Stimulated activated effector memory CD8-positive, alpha-beta T cell treated with anti-CD3 and anti-CD28 coated beads, Interleukin-12 subunit alpha, Interleukin-12 subunit beta, amount 100 ng/mL, for 72 hours (primary cell): ENCODE measurements at places on chromosomes 3 and 15.

- peak; percentile 55 for DNase-seq
These were observed 196.7 kb upstream of the TPRG1 start for GRCh38 chr3:188974856-188975599.

DNA sequence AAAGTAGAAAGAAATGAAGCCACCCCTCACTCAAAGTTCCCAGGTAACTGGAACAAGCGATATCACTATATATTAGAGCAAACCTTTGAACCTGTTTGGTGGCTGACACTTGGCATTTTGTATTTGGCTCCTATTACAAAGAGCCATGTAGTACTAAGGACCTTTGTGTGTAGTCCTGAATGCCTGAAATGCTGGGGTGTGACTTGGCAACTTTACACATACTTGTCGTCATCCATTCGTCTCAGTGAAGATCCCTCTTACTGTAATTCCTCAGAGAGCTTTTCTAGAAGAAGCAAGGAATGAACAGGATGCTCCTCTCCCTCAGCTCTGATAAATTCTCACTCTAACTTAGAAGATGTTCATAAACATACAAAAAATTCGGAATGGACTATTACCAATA is 216.1 kb upstream of the CDIN1 start:
- DNase-seq: no peak

DNA sequence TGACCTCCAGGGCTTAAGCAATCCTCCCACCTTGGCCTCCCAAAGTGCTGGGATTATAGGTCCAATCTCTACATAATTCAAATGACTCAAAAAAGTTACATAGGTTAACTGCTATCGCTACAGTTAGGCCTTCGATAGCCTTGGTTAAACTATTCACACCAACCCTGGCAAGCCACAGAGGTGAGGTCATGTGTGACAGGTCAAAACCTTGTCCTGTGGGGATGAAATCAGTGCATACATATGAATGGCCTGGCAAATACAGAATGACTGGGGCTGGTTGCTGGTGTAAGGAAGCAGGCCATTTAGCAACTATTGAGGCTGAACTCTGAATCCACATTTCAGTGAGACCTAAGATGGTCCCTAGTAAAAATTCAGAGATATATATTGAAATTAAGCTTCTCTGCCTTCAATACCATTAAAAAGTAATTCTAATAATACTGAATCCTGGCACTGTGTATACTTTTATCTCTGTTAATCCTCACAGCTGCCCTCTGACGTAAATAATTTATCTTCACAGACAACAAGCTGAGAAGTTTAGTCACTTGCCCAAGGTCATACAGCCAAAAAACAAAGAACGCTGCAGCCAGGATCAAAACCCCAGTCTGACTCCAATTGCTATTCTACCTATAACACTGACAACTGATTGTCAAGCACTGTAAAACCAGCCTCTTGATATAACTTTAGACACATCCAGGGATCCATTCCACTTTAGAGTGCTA is 35.3 kb downstream of the MKRN2 start:
- no peak for DNase-seq

GRCh38 chr3:34212175-34212574 is 413.7 kb downstream of the PDCD6IP start:
- DNase-seq: no peak

DNA sequence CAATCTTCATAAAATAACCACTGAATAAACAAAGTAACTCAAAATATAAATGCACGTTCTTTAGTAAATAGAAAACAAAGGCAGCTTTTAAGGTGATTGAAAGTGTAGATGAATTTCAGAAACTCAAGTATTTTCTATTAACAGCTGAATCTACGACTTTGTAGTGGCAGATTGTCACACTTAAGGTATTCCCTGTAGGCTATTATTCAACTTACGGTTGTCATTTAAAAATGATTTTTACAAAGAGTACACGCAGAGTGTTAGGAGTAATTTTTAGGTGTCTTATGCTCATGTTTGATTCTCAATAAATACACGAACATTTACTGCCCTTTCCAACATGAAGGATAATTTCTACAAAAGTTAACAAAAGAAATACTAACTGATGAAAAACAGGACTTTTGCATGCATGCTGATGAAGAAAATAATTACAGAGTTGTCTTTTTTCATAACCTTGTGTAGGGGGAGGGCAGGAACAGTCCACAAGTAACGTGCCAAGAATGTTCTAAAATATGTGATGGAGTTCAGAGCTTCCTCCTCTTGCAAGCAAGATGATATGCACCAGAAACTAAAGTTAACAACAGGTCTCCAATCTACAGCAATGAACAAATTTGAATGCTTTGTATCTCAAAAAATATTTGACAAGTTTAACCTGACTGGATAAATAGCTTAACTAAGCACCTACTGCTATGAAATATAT is 16.7 kb downstream of the DCBLD2 start:
- DNase-seq: no peak

DNA sequence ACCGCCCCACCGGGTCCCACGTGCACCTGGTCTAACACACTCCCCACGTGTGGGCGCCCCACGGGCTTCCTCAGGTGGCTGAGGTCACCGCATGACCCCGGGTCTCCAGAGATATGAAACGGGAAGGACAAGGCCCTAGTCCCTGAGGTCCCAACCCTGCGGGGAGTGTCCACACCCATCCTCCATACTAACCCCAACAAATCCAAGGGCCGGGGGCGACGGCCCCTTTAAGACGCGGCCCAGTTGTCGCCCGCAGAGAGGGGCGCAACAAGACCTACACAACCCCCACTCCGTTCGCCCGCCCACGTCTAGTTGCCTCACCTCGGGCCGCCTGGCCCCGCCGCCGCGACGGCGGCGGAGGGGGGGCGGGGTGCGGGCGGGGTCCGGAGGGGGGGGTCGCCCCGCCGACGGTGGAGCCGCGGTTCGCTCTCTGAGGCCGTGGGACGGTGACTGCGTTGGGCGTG is 396 bp downstream of the INO80 start:
- peak; percentile 85 for DNase-seq

- DNase-seq: no peak
These were observed 49.0 kb downstream of the HOMER2 start for GRCh38 chr15:82903511-82903910.

- DNase-seq: no peak
These were observed 20.8 kb upstream of the BCL2A1 start for GRCh38 chr15:79991826-79992225.

- DNase-seq: no peak
These were observed 1014.7 kb upstream of the CFAP20DC start for GRCh38 chr3:60064210-60065178.

DNA sequence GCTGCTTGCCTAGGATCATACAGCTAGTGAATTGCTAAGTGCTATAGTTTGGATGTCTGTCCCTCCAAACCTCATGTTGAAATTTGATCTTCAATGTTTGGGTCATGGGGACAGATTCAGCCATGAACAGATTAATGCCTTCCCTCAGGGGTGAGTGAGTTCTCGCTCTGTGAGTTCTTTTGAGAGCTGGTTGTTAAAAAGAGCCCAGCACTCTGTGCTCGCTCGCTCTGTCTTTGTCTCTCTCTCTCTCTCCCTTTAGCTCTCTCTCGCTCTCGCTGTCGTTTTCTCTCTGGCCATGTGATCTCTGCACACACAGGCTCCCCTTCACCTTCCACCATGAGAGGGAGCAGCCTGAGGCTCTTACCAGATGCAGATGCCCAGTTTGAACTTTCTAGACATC is 14.9 kb downstream of the TRH start:
- no peak for DNase-seq

- no peak for DNase-seq
These were observed 12.1 kb downstream of the C15orf39 start for GRCh38 chr15:75213768-75214221.
